ENCODE measurements at places on chromosomes 6 and 20.

GRCh38 chr6:100182313-100182712 is 188.3 kb upstream of the MCHR2 start:
- DNase-seq = no peak

- no peak for DNase-seq
These were observed 125.2 kb downstream of the HIVEP2 start for GRCh38 chr6:142819603-142820337.

DNA sequence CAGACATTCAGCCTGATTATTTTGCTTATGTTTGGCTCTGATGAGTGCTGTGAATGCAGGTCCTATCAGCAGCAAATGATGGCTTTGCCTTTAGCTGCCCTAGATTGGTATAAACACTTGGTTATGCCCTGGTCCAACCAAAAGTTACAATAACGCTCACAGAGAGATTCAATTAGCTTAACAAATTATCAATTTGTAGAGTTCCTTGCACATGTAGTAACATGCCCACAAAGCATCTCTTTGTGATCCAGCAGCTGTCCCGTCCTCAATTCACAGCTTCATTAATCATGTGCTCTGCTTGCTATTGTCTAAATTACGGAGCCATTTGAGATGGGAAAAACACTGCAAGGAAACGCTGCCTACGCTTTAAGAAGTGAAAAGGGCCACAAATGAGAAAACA is 457.9 kb downstream of the HDGFL1 start:
- DNase-seq = no peak

- DNase-seq = no peak
These were observed 79.4 kb downstream of the FOXC1 start for GRCh38 chr6:1689141-1689540.

GRCh38 chr6:139290787-139291311 is 949 bp downstream of the TXLNB start:
- no peak for DNase-seq

- no peak for DNase-seq
These were observed 19.7 kb downstream of the NRSN1 start for GRCh38 chr6:24145690-24146131.
